ENCODE measurements at places on chromosomes 11 and 22.

- DNase-seq, result no peak
Measured at GRCh38 chr22:47854251-47854650, 1091.8 kb downstream of the TBC1D22A start.

DNA sequence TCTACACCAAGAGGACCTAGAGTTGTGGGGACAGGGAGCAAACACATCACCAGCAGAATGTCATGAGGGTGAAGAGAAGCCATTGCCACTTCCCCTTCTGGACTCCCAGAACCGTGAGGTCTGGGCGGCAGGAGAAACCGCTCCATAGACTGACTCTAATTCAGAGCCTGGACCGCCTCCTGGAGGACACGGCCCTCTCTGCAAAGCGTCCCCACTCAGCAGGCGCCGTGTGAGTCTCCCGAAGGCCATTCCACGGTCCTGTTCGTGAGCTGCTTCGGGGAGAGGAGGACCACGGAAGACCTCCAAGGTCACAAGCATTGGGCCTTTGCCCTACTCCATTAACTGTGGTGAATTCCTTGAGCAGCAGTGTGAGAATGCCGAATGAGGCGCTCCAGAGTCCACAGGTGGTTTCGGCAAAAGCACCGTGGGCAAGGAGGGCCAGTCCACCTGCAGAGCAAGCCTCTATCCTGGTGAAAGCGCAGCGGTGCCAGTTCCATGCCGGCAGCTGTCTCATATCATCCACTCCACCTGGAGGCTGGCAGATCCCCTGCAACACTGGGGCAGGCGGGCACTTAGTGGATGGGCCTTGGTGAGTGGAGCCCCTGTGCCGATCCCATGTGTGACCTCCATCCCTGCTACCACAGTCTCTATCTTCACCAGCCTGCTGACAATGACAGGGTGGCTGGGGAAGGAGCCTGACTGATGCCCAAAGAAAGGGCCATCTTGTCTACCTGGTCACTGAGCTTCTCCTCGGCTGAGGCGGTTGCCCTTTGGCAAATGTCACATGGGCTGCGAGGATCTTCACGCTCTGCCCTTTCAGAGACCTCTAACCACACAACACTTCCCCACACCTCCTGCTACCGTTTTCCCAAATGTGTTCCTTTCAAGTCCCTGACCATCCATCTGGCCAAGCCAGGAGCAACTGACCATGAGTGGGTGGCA is 7.5 kb downstream of the C11orf21 start:
- DNase-seq, result no peak

DNA sequence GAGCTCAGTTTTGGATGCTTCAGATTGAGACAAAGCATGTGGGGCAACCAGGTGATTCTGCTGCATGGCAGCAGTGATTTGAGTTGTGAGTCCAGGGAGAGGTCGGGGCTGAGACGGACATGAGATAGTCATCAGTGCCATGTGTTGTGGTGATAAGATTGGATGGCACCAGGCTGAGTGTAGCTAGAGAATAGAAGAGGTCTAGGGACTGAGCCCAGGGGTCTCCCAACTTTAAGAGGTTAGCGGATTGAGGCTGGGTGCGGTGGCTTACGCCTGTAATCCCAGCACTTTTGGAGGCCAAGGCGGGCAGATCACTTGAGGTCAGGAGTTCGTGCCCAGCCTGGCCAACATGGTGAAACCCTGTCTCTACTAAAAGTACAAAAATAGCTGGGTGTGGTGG is 6.3 kb upstream of the CTSD start:
- DNase-seq, result no peak

DNA sequence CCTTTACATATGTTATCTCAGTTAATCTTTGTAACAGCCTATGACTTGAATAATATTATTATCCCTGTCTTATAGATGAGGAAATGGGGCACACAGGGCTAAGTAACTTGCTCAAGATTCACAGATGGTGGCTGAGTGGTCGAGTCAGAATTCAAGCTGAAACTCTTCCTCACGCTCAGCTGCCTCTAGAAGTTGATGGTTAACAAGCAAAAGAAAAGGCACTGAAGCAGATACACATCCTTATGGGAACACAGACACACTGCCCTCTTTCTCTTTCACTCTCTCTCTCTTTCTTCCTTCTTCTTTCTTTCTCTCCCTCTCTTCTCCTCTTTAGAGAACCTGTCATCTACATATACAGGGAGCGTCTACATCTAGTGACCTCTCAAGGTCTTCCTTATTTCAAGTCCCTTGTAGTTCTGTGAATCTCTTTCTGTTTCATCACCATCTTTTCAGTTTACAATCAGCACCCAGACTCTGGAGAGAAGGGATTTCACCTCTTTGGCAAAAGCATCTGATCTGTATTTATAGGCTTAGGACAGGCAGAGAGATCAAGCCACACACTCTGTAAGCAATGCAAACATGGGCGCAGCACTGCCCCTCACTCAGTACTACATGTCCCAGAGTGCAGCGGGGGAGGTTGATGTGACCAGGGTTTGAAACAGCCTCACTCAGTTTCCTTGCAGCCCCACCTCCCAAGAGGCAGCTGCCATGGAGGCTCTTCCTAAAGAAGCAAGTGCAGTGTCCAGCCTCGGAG is 75.7 kb downstream of the GRAMD1B start:
- DNase-seq, result no peak

- peak; percentile 31 for DNase-seq
Measured at GRCh38 chr11:59754859-59755700, at the start of gene STX3. Gene STX3 (plus strand): TSS chr11:59755376. CDS start chr11:59755606, 230 bp downstream.

Data from stimulated activated CD4-positive, alpha-beta T cell treated with anti-CD3 and anti-CD28 coated beads, Interleukin-15, amount 100 ng/mL, for 1 hour (primary cell).